A549 treated with GW870086 at 1 μM for 4 hours (cell line): ENCODE measurements at places on chromosomes 12 and 14. TPM values are rescaled to one million over a fixed set of nuclear protein-coding genes. Genes with fewer than 3 reads are reported as not detected.

Gene CCDC196
- not detected in 5 replicates for total RNA-seq

Gene RBP5
- not detected in 5 replicates for total RNA-seq

Gene KRT82
- not detected in 5 replicates for total RNA-seq

Gene PPFIBP1
- 17.7 to 27.2 TPM (median 26.7 TPM) in 5 replicates for total RNA-seq

Gene AKAP5
- 0.30 to 0.50 TPM (median 0.37 TPM) in 5 replicates for total RNA-seq

Gene SLC15A4
- 19.5 to 26.9 TPM (median 25.6 TPM) in 5 replicates for total RNA-seq

Gene REC8
- total RNA-seq, result 3.5 to 5.5 TPM (median 5.2 TPM) in 5 replicates

Gene OTOGL
- not detected in 5 replicates for total RNA-seq

Gene EPYC
- not detected in 5 replicates for total RNA-seq

Gene RASSF9
- 0.71 to 1.1 TPM (median 0.96 TPM) in 5 replicates for total RNA-seq

Gene HOXC4
- total RNA-seq, result 1.9 to 3.5 TPM (median 3.5 TPM) in 5 replicates

Gene HOXC10
- total RNA-seq, result 2.1 to 4.3 TPM (median 2.5 TPM) in 5 replicates

Gene KRT81
- total RNA-seq, result 3,338 to 4,063 TPM (median 3,935 TPM) in 5 replicates

Gene EXOC3L4
- 0.82 to 2.4 TPM (median 1.8 TPM) in 5 replicates for total RNA-seq

Gene KANSL2
- 36.2 to 49.6 TPM (median 38.7 TPM) in 5 replicates for total RNA-seq

Gene LTBP2
- 9.7 to 13.1 TPM (median 11.0 TPM) in 5 replicates for total RNA-seq

Gene ADCY4
- total RNA-seq, result not detected in 5 replicates

Gene MMP19
- total RNA-seq, result 0.16 to 0.49 TPM (median 0.32 TPM) in 5 replicates

Gene ESR2
- total RNA-seq, result 0.09 to 0.29 TPM (median 0.13 TPM) in 4 of 5 replicates, not detected in the other

Gene SLCO1B1
- total RNA-seq, result 0.19 to 0.46 TPM (median 0.29 TPM) in 5 replicates

Gene KCNJ8
- total RNA-seq, result 0.15 to 0.44 TPM (median 0.31 TPM) in 5 replicates

Gene HOTAIR
- 0.10 to 0.40 TPM (median 0.23 TPM) in 5 replicates for total RNA-seq

Gene IFNG-AS1
- not detected in 5 replicates for total RNA-seq

Gene C12orf54
- not detected in 5 replicates for total RNA-seq

Gene MANSC1
- total RNA-seq, result 3.5 to 5.3 TPM (median 4.2 TPM) in 5 replicates

Gene KIAA0586
- total RNA-seq, result 6.0 to 10.6 TPM (median 9.2 TPM) in 5 replicates

Gene TMEM132C
- total RNA-seq, result not detected in 5 replicates

Gene KRT2
- not detected in 5 replicates for total RNA-seq

Gene CGRRF1
- total RNA-seq, result 17.1 to 25.2 TPM (median 22.0 TPM) in 5 replicates

Gene SOX5
- not detected in 5 replicates for total RNA-seq

Gene FGF23
- not detected in 5 replicates for total RNA-seq

Gene HELB
- 0.87 to 1.6 TPM (median 1.4 TPM) in 5 replicates for total RNA-seq

Gene VDR
- total RNA-seq, result 2.8 to 3.8 TPM (median 3.0 TPM) in 5 replicates

Gene ACSM4
- not detected in 5 replicates for total RNA-seq

Gene AMN
- total RNA-seq, result 0.24 to 0.56 TPM (median 0.39 TPM) in 5 replicates

Gene LRRIQ1
- total RNA-seq, result 0.47 to 1.3 TPM (median 1.0 TPM) in 5 replicates
